Effector CD4-positive, alpha-beta T cell (primary cell): ENCODE measurements at places on chromosomes 3 and 15.
A peak's percentile ranks its signal among the peaks of the same experiment; 100 is the strongest.

DNA sequence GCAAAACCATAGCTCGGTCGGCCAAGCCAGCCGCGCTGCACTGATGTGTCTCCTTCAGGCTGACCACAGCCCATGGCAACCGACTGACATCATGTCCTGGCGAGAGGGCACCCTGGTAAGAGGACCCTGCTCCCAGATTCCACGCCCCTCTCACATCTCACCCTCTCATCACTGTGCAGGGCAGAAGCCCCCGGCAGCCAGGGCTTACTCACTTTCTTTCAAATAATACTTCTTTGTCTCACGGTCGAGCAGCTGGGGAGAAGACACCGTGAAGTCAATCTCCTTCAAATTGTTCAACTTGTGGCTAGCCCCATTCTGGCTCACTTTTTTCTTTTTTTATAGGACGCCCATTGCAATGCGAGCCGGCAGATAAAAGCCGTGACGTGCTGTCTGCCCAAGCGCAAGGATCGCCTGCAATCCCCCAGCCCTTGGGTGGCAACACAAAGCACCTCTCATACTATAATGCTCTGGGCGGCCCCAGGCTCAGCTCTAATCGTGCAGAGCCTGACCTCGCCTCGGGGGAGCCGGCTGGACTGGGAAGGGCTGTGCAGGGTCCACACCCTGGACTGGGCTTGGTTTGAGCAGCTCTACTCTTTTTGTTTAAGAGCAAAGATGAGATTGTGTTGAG lies 33.6 kb downstream of the VGLL4 start:
- DNase-seq, result no peak

GRCh38 chr15:41507820-41508290 lies 5.8 kb downstream of the LTK start:
- no peak for DNase-seq

GRCh38 chr3:39531066-39531465 lies 63.6 kb downstream of the MOBP start:
- DNase-seq, result no peak

- no peak for DNase-seq
Observed at GRCh38 chr15:57245130-57245529, 131.2 kb upstream of the CGNL1 start.

- no peak for DNase-seq
Observed at GRCh38 chr3:159994182-159994581, 5.5 kb downstream of the IL12A start.

GRCh38 chr3:3189102-3189727 lies 9.7 kb upstream of the CRBN start:
- DNase-seq, result no peak

DNA sequence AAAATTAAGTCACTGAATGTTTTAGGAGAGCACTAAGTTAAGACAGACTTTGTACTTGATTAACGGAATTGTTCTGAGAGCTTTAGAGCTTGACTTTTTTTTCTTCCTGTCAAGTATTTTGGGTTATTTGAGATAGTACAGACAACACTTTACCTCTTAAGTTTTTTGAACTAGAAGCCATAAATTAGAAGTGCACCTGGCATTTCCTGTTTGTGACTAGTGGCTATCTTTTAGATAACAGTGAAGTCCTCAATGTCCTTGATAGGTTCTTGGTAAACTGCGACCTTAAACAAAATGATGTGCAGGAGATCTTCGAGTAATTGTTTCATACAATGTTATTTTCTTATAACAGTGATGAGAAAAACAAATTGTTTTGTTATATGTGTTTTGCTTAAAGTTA lies 213.9 kb downstream of the TP63 start:
- DNase-seq, result no peak

GRCh38 chr3:152742368-152743347 lies 92.3 kb upstream of the P2RY1 start:
- no peak for DNase-seq

DNA sequence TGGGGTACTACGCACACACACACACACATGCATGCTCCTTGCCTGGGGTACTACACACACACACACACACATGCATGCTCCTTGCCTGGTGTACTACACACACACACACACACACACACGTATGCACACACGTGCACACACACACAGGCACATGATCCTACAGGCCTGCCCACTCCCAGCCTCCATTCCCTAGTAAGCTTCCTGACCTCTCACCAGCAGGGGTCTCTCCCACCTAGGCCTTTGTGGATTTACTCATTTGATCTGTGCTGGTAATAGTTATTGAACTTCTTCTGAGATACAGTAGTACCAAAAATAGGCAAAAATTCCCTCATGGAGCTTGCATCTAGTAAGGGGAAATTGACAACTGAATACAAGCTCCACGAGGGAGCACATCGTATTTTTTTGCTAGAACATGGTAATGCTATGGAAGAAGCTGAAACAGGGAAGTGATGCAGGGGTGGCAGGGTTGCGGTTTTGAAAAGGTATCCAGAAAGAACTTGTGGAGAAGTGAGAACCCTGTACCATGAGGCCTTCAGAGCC lies 19.1 kb downstream of the TTC21A start:
- no peak for DNase-seq

GRCh38 chr15:28930476-28931291 lies 44.9 kb downstream of the APBA2 start:
- no peak for DNase-seq

- no peak for DNase-seq
Observed at GRCh38 chr3:95705786-95706418, 1108.5 kb upstream of the EPHA6 start.

GRCh38 chr15:49435174-49435573 lies 12.1 kb downstream of the FGF7 start:
- DNase-seq, result no peak

GRCh38 chr15:76982756-76983155 lies 12.2 kb upstream of the PSTPIP1 start:
- no peak for DNase-seq

GRCh38 chr3:8766148-8766547 lies 3.3 kb downstream of the OXTR start:
- DNase-seq, result no peak

GRCh38 chr3:53708001-53708621 lies 138.1 kb downstream of the CHDH start:
- DNase-seq, result no peak

GRCh38 chr3:18247139-18247695 lies 177.9 kb downstream of the SATB1 start:
- no peak for DNase-seq

- no peak for DNase-seq
Observed at GRCh38 chr3:111802163-111802625, 56.9 kb upstream of the PHLDB2 start.

GRCh38 chr3:177358091-177358976 lies 161.1 kb upstream of the TBL1XR1 start:
- DNase-seq, result peak; percentile 23

DNA sequence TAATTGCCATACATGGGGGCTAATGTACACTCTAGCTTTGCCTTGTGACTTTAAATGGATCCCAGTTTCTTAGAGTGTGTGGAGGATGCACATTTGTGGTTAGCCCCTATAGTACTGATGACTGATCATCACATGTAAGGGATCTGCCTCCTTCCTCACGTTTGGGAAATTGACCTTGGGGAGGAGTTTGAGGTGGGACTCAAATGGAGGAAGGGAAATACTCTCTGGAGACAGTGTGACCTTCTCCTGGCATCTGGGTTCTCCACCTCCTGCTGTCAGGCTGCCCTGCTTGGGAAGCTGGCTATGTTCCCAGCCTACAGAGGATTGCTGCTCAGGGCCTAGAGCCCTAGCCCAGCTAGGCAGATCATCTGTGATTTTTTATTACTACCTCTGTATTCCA lies 48.7 kb downstream of the PPM1L start:
- no peak for DNase-seq

DNA sequence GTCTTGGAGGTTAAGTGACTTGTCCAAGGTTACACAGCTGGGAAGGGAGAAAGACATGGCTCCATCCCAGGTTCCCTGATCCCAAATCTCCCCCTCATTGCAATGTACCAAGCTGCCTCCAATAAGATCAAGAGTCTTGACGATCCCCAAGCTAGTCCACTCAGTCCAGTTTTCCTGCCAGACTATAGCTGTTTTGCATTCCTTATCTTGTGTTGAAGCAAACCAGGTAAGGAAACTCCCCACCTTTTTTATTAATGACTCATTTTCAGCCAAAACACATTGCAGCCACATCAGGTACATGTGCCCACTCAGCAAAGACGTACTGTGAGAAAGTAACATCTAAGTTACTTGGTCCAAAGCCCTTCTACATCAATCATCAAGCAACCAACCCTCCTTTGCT lies 41.9 kb downstream of the LIPC start:
- DNase-seq, result no peak
